Upper lobe of right lung (tissue), 1 donor: ENCODE measurements at places on chromosomes 6 and 20.

DNA sequence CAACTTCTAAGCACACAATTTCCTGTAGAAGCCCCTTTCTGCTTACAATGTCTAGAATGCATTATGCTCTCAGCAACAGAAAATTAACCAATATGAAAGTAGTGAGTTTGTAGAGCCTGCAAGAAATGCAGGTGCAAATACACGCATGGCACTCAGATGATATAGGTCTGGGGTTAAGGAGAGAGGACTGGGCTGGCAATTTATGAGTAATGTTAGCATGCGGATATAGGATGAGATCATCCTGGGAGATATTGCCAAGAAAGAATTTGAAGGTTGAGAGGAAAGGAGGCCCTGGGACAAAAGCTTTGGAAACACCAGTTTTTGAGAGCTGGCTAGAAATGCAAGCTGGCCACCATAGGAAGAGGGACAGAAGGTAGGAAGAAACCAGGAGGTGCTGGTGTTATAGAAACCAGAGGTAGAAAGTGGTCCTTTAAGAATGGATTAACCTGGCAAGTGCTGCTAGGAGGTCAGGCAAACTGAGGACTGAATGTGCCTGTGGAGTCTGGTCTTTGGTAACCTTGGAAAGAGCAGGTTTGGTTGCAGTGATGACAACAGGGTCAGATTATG lies 183.2 kb upstream of the MYLIP start:
- no peaks in the 10 kb centered on the region for H3K27me3 ChIP-seq
- H3K4me1 ChIP-seq: peaks cover 9% of the 10 kb centered on the region
- H3K4me3 ChIP-seq: no peak overlapping the region
- no peak for DNase-seq
- H3K27ac ChIP-seq: no peak overlapping the region
- H3K36me3 ChIP-seq: no peaks in the 10 kb centered on the region

GRCh38 chr6:129567374-129567773 lies 142.6 kb downstream of the ARHGAP18 start:
- H3K4me1 ChIP-seq: no peaks in the 10 kb centered on the region
- no peak overlapping the region for H3K4me3 ChIP-seq
- no peak overlapping the region for H3K27ac ChIP-seq
- H3K27me3 ChIP-seq: no peaks in the 10 kb centered on the region
- no peaks in the 10 kb centered on the region for H3K36me3 ChIP-seq

DNA sequence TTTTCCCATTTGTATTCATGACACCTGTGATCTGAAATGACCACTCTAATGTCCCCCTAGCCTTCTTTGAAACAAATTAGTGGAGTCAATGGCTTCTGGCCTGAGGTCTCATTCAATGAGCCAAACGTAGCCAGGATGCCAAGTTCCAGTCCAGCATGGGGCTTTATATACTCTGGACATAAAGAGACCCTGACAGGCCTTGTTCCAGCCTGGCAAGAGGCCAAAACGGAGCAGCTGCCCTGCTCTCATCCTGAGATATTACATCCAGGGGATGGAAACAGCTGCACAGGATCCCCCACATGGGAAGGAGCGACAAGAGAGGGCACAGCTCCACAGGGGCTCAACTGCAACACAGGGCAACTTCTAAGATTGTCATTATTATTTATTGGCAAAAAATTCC lies 437.8 kb downstream of the CDH26 start:
- H3K36me3 ChIP-seq: no peaks in the 10 kb centered on the region
- H3K27me3 ChIP-seq: no peaks in the 10 kb centered on the region
- no peak for DNase-seq
- no peak overlapping the region for H3K4me3 ChIP-seq

GRCh38 chr6:132011582-132011981 lies 60.4 kb upstream of the CCN2 start:
- no peak overlapping the region for H3K4me3 ChIP-seq
- no peaks in the 10 kb centered on the region for H3K4me1 ChIP-seq
- H3K27ac ChIP-seq: no peak overlapping the region

DNA sequence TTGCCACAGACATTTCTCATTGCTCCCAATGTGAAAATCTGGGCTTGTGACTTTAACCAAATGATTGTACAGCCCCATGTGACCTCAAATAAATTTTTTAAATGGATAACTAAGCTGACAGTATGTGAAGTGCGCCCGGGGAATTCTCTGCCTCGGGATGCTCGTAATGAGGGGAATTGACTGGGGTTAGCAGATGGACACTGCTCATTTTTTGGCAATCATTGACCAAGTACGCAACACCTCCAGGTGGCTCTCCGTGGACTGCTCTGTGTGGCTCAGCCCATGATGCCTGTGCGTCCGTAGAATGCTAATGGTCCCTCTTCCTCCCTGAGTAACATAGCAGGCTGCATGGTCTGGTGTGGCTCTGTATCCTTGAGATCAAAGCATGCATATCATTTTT lies 42.4 kb downstream of the FARS2 start:
- H3K4me3 ChIP-seq: no peak overlapping the region
- no peaks in the 10 kb centered on the region for H3K4me1 ChIP-seq
- H3K27ac ChIP-seq: no peak overlapping the region
- DNase-seq: no peak
